ENCODE measurements at places on chromosomes 7 and 10.

- DNase-seq, result no peak
Measured at GRCh38 chr10:8300925-8301324, 246.4 kb downstream of the GATA3 start.

DNA sequence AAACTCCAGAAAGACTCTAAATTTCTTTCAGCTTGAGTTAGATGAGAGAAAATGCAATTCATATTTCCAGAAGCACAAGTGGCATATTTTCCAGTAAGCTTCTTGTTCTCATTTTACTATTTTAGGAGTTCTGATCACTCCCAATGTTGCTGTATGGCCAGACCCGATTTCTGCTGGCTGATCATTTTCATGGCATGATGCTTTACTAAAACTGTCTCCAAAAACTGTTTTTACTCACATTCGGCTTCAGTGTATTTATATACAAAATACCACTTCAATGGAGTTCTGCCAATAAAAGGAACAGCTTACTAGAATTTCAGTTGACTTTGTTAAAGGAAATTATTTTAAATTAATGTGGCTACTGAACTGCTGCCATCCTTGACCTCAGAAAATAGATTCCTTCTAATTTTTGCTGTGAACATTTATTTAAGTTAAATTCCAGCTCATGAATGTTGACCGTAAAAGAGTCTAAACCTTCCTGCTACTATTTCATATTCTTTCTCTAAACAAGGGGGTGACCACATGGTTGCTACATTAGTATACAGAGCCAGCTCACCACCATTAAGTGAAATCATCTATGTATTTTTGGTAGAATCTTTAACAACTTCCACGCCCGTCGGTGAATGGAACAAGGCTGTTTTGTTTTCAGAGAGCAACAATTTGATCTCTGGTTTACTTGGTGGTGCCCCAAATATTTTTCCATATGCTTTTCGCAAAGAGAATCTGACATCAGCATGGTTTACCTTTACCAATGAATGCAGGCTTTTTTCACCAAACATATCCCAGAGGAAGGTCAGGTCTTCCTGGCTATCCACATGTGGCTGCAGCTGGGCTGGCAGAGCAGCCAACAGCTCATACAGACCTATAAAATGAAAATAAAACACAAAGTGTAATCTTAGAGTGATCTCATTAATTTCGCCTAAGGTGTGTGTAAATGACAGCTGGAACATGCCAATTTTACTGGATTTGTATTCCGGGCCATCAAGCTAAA, 101.2 kb downstream of the MPP7 start:
- DNase-seq, result no peak

- no peak for DNase-seq
Measured at GRCh38 chr7:39130857-39131526, 153.3 kb downstream of the POU6F2 start.

GRCh38 chr10:68166871-68167585, 57.7 kb downstream of the MYPN start:
- DNase-seq, result no peak

DNA sequence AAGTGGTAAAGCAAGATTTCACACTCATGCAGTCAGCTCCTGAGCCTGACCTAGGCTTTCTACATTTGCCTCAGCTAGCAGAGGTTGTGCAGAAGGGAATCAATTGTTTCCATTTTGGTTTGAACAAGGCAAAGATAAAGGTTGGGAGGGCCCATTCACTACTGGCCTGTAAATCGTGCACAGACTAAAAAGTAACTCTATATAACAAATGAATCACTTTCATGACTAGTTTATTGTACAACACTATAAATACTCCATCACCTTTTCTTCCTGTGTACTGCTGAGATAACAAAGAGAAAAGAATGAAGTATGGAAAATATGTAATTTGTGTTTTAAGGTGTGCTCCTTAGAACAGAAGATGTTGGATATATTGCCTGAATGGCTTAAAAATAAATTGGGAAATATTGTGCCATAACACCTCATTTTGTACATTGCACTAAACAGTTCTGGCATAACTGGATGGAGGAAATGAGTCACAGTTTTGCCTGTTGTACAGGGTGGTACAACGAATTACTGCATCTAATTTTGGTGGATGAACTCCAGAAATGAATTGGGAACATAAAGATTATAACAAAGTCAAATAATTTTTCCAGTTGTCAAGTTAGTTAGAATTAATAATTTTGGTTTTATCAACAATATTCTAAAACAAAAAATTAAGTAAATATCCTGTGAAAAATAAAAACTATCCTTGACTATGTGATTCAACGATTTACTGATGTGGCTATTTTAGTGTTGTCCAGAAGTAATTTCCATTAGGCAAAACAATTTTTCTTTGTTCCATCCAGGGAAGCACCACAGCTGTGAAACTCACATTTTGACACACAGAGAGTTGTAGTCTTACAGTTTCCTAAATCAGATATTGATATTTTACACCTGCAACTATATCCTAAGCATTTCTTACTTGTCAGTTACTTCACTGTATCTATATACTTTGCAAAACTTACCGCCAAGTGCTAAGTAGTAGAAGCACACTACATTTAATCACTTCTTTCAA, 18.0 kb downstream of the SEMA3C start:
- no peak for DNase-seq

- DNase-seq, result no peak
Measured at GRCh38 chr10:34200355-34200901, 614.7 kb downstream of the PARD3 start.

DNA sequence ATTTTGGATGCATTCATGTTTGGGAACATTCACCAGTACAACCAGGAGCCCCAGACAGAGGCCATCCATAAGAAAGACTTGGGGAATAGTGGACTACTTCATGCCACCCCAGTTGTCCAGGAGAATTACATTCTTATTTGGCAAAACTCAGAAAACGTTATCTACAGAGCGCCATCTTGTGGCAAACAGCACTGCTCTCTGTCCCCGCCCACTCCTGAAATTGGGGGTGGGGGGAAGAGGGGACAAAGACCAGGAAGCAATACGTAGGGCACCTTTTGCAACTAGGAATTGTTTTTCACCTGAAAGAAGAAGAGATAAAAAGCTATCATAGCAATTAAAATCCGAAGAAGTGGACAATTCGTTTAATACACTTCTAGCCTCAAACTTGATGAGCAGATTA, 134.6 kb upstream of the MGMT start:
- no peak for DNase-seq

DNA sequence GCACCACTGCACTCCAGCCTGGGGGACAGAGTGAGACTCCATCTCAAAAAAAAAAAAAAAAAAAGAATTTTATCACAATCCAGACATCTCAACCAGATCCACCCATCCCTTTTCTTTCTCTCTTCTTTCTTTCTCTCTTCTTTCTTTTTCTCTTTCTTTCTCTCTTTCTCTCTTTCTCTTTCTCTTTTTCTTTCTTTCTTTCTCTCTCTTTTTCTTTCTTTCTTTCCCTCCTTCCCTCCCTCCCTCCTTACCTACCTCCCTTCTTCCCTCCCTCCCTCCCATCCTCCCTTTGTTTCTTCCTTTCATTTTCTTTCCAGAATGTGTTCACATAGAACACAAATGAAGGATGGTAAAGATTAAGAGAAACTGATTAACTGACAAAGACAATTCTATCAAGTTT, 18.1 kb upstream of the HOXA13 start:
- no peak for DNase-seq

- no peak for DNase-seq
Measured at GRCh38 chr10:1009071-1009494, 16.6 kb downstream of the IDI2 start.

DNA sequence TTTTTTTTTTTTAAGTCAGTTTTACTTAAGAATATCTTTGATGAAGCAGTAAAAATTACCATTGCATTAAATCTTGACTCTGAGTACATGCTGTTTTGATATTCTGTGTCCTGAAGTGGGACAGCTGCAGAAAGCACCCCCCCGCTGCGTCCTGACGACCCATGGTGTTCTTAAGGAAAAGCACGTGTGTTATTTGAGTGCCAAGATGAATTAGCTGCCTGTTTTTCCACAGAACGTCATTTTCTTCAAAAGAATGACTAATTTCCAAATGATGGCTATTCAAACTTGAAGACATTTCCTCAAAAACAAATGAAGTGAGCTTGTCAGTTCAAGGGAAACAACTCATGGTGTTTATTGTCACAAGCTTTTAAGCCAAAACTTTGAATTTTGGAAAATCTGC, 45.9 kb downstream of the CREM start:
- DNase-seq, result no peak

GRCh38 chr10:125003146-125003900, 61.4 kb downstream of the ZRANB1 start:
- no peak for DNase-seq

GRCh38 chr10:59536167-59537014, 173.3 kb downstream of the SLC16A9 start:
- DNase-seq, result no peak

DNA sequence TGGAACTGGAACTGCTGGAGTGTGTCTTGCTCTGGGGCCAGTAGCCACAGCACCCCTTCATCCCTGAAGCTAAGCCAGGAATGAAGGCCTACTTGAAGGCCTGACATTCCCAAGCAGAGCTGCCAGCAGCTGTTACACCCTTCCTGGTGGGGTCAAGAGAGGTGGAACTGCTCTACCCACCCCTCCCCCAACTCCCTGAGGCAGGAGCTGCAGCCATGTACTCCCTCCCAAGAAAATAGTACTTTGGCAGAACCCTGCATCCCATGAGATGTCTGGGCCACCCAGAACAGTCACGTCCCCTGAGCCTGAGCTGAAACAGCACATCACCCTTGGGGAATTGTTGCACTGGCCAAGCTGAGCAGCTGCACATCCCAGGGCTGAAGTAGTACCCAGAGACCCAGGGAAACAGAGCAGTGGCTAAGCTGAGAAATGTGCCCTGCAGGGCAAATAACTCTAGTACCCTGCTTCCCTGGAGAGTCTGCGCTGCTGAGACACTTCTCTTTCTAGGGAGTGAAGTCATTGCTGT, 63.4 kb upstream of the PLA2G12B start:
- no peak for DNase-seq

DNA sequence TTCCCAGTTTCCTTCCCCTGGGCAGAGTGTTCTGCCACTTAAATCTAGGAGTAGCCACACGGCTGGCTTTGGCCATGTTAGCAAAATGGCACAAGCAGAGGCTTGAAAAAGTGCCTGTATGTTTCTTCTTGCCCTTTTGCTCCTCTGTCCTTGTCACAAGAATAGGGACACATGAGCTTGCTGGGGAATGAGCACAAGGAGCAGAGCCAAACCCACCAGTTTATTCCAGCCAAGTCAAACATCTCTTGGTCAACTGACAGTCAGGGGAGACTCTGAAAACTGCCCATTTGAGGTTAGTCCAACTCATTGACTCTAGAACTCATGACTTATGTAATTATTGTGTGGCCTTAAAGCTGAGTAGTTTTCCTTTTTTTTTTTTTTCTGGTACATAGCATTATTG, 739.7 kb upstream of the FZD8 start:
- no peak for DNase-seq

GRCh38 chr7:142884286-142884640, 1.3 kb downstream of the TRPV6 start:
- DNase-seq, result no peak

GRCh38 chr7:44117801-44118429, 5.4 kb downstream of the POLD2 start:
- no peak for DNase-seq

DNA sequence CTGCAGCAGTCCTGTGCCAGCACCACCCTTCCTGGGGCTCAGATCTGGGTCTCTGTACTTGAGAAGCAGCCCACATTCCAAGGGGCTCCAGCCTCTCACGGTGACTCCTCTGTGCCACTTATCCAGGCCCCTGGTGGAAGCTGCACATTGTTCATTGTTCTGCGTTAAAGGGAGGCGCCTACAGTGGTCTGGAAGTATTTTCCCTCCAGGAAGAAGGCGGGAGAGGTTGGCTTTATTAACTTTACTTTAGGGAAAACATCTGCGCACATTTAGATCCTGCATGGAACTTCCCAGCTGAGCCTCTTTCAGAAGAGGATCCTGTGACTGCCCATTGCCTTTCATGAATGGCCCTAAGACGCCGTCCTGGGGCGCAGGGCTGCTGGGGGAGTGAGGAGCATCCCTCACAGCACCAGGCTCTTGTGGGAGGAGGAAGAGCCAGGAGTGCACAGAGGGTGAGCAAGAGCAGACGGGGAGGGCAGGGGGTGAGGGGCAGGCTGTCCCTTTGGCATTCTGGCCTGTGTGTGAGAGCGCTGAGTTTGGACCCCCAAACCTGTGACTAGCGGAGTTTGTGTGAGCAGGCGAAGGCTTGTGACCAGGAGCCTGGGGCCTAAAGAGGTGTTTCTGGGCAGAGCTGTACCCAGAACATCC, 98.6 kb upstream of the BTBD16 start:
- no peak for DNase-seq

DNA sequence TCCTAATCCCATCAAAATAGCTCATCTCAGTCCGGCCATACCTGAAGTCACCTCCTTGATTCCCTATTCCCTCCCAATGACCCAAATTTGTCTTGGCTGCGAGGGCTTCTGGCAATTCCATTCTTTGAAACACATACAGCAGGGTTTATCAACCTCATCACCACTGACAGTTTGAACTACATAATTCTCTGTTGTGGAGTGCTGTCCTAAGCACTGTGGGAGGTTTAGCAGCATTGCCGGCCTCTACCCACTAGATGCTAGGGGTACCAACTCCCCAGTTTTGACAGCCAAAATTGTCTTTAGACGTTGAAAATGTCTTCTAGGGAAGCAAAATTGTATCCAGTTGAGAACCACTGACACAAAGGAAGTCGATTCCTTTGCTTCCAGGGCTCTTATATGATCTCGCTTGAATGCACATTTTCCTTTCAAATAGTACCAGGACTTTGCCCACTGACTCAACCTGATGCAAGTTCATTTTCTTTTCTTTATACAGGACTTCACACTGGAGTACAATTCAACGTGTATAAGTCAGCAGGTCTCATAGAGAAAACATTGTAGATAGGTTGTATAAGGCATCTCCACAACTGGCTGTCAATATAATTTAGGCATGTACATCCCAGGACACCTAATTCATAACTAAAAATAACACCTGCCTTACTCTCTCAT, 133.3 kb downstream of the STRA8 start:
- DNase-seq, result no peak

DNA sequence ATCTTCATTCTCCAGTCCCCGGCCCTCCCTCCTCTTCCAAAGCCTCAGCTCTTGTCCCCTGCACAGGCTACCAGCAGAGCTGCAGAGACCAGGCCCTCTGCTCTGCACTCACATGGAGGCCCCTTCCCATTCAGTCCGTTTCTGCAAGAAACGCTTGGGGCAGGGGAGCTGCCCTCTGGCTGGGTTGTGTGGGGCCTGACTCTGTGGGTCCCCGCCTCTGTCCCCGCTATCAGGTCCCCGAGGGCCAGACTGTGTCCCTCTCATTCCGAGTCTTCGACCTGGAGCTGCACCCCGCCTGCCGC, 1.5 kb downstream of the PCOLCE start:
- DNase-seq, result no peak

Data from GM12864 (cell line).